ENCODE measurements at places on chromosomes 3 and 15.

DNA sequence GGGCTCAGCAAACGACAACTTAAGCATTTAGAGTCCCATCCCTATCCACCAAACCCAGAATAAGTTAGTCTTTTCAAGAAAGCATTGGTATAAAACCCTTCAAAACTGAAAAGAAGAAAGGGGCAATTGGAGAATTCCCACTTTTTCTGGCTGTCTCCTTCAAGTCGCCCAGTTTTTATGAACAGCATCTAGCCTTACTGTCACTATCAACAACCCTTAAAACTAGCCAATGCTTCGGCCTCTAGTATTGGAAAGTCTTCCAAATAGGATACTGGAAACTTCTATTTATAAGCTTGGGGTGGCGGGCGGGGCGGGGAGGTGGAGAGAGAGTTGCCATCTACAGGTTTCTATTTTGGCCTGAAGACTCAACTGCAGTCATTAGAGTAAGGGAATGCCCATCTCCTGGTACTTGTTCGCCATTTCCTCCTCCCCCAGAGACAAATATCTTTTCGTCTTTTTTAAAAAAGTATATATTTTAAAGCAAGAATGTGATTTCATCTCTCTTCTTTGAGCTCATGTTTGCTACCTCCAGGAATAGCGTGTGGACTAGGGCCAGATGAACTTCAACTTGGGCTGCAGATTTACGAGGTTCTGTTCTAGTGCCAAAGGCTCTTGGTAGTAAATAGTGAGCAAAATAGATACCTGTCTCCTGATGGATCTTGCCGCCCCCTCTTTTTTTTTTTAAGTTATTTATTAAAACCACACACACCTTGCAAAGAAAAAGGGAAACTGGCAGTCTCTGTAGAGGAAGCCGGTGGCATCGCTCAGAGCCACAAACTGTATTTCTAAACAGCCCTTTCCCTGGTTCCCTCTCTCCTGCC is 2.7 kb downstream of the BCL6 start:
- peak; percentile 68 for DNase-seq

DNA sequence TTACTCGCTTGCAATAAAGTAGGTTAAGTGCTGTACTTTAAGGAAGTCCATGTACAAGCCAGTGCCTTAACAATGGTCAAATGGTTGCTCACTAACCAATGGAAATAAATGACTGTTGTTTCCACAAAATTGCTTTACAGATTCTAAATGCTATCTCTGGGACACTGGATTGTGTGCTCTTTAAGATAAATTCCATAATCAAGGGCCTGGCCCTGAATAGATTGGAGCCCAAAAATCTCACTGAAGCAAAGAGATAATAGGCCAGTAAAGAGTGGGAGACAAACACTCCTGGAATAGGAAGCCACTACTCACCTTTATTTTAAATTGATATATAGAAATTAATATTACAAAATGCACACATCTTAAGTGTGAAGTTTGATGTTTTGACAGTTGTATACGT is 62.4 kb upstream of the GOLGA6B start:
- no peak for DNase-seq

GRCh38 chr3:112974178-112974517 is 755 bp downstream of the CD200R1 start:
- no peak for DNase-seq

- DNase-seq, result no peak
Measured at GRCh38 chr3:157858821-157859220, 247.4 kb downstream of the SHOX2 start.

GRCh38 chr15:88738796-88739195 is 64.4 kb upstream of the ACAN start:
- no peak for DNase-seq

GRCh38 chr3:2476996-2477395 is 378.3 kb downstream of the CNTN4 start:
- no peak for DNase-seq

DNA sequence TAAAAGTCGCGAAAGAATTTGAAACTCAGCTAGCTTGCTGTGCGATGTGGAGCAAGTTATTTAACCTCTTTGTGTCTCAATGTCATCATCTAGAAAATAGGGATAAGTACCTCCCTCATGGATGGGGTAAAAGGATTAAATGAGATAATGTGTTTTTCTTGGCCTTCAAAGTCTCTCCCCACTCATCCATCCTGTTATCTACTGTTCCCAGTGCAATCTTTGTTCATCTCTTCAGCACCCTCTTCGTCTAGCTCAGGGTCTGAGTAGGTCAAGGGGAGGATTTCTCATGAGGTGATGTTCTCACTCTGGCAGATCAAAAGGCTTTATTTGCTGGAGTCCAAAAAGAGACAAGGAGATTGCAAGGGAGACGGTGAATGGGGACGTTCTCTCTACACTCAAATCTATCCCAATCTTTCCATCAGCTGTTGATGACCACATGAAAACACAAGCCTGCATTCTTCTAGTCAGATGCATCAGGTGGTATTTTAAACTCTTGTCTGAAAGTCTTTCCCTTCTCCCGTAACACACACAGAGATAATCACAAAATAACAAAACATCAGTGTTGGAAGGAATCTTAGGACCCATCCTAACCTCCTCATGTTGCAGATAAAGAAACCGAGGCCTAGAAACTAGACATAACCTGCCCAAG is 1.3 kb downstream of the MESD start:
- DNase-seq, result no peak

DNA sequence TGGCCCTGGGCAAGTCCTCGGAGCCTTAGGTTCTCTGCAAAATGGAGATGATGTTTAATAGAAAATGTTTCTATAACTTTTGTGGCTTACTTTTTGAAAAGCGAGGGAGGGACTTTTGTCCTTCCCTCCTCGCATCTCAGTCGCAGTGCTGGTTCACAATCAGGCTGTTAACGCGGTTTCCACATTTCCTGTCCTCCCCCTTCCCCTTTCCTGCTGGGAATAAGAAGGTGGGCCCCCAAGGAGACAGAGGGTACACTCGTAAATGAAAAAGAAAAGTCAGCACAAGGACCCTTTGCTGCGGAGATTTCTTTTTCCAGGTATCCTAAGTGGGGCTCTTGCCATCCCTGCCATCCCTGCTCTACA is 29.5 kb downstream of the ARHGAP31 start:
- peak; percentile 36 for DNase-seq

- no peak for DNase-seq
Measured at GRCh38 chr15:81211376-81211775, 14.7 kb downstream of the IL16 start.

DNA sequence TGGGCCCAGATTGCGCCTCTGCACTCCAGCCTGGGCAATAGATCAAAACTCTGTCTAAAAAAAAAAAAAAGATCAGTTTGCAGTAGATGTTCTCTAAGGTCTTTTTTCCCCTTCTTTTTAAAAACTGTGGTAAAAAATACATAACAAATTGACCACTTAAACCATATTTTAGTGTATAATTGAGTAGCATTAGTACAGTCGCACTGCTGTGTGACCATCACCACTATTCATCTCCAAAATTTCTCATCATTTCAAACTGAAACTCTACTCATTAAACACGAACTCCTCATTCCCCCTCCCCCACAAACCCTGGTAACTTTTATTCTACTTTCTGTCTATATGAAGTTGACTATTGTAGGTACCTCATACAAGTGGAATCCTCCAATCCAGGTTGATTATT is 160.3 kb downstream of the PEX5L start:
- DNase-seq, result no peak

DNA sequence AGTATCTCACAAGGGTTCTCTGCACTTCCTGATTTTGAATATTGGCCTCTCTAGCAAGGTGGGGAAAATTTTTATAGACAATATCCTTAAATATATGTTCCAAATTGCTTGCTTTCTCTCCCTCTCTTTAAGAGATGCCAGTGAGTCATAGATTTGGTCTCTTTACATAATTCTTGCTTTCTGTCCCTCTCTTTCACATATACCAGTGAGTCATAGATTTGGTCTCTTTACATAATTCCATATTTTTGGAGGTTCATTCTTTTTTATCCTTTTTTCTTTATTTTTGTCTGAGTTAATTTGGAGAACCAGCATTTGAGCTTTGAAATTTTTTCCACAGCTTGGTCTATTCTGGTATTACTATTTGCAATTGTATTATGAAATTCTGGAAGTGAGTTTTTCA is 77.7 kb upstream of the NUDT16 start:
- DNase-seq, result no peak

GRCh38 chr3:164030194-164030593 is 1048.1 kb downstream of the SI start:
- no peak for DNase-seq

DNA sequence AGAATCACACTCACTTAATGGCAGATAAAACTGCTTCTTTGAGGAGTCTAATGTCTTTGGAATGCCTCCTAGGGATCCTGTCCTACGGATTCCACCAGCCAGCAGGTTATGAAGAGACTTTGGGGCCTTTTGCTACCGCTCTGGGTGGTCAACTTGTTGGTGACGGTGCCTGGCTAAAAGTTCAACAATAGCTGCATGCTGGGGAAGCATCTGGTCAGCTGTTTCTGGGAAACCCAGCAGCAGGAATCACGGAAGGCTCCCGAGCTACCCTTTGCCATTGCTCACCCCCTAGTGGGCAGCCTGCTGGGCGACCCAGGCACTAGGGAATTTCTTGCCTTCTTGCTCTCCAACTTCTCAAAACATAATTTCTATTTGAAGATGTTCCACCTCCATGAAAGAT is 263.3 kb downstream of the NEK10 start:
- DNase-seq, result no peak

GRCh38 chr3:13300546-13301285 is 119.4 kb downstream of the NUP210 start:
- DNase-seq, result no peak

GRCh38 chr3:138962854-138963560 is 16.0 kb downstream of the FOXL2NB start:
- DNase-seq, result no peak

DNA sequence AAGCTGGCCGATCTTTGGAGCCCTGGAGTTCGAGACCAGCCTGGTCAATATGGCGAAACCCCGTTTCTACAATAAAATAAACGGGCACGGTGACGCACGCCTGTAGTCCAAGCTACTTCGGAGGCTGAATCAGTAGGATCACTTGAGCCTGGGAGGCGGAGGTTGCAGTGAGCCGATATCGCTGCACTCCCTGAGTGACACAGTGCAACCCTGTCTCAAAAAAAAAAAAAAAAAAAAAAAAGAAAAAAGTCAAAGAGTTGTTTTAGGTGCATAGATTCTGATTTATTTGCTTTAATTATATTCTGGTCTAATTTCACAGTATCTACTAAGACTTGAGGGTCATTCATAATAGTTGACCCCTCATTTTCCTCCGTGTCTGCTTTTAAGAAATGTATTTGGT is 1.7 kb downstream of the ARL13B start:
- DNase-seq, result no peak

GRCh38 chr3:188537606-188538005 is 383.6 kb downstream of the LPP start:
- DNase-seq, result no peak

- no peak for DNase-seq
Measured at GRCh38 chr3:79246875-79247724, 520.7 kb downstream of the ROBO1 start.

GRCh38 chr15:69120732-69121131 is 39.7 kb upstream of the GLCE start:
- DNase-seq, result no peak

DNA sequence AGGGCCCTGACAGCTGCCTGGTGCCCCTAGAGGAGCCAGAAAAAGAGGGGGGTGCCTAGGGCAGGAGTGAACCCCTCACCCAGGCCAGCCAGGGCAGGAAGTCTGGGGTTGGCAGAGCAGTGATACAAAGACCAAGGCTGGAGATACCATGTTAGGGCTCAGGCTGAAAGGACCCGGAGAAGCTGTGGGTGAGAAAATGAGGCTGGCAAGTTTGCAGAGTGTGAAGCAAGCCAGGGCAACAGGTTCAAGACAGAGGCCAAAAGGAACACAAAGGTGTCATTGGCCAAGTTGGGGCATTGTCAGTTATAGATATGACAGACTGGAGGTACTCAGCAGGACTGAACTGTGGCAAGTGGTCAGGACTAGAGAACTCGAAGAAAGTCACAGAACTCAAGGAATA is 40.6 kb upstream of the IREB2 start:
- no peak for DNase-seq

DNA sequence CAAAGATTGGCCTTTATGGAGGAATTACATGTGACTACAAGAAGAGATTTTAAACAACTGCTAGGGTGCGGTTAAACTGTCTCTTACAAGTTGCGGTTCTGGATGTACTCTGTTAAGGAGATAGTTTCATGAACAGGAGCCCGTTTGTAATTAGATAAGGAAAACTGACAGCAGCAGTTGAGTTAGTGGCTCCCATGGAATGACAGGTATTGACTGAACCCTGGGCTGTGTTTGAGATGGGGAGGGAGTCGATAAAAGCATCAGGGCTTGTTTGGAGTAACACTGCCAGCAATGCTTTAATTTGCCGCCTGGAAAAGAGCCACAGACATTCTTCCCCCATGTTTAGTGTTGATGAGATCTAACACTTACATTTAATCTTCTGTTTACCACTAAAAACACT is 139.9 kb downstream of the ROBO2 start:
- DNase-seq, result no peak

DNA sequence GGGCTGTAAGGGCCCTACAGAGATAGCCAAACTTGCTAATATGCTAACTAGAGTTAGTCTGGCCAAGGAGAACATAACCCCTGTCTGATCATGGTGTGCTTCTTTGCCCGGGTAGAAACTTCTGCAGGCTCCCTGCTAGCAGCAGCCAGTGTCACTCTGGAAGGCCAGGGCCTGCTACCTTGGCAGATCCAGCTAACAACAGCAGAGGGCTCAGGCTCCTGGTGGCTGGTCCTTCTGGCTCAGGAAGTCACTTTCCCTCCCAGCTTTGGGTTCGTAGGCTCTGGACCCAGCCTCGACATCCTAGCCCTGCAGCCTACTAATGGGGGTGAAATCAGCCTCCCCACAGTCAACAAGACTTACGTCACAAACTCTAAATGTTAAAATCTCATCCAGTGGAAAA is 373.7 kb upstream of the RGMA start:
- DNase-seq, result no peak

- no peak for DNase-seq
Measured at GRCh38 chr3:172213904-172214303, 174.5 kb downstream of the FNDC3B start.

GRCh38 chr3:158769952-158770740 is 31.7 kb upstream of the MFSD1 start:
- no peak for DNase-seq

- DNase-seq, result no peak
Measured at GRCh38 chr3:126406389-126407296, 11.9 kb downstream of the CFAP100 start.

GRCh38 chr3:71407823-71408222 is 175.7 kb downstream of the FOXP1 start:
- no peak for DNase-seq

DNA sequence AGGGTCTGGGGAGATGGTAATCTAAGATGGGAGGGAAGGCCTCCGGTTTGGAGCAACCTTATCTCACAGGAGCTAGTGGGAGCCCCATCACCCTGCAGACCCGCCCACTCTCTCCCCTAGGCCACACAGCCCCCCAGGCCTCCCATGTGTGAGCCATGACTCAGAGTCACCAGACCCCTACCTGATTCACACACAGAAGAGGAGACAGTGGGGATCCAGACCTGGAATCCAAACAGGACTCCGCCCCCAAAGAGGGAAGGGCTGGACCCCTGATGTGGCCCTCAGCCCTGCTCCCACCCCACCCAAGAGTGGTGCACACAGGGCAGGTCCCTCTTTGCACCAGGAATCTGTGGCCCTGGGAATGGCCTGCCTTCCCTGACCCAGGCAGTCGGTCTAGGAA is 97.4 kb downstream of the ADCY5 start:
- no peak for DNase-seq

- no peak for DNase-seq
Measured at GRCh38 chr3:125231895-125232294, 19.3 kb upstream of the SLC12A8 start.
